Activated naive CD4-positive, alpha-beta T cell treated with anti-CD3 and anti-CD28 coated beads, Interleukin-2, amount 50 U/mL, for 16 hours (primary cell): ENCODE measurements at places on chromosomes 6 and 20.

GRCh38 chr6:167293590-167294091, 2.5 kb downstream of the UNC93A start:
- DNase-seq, result no peak

DNA sequence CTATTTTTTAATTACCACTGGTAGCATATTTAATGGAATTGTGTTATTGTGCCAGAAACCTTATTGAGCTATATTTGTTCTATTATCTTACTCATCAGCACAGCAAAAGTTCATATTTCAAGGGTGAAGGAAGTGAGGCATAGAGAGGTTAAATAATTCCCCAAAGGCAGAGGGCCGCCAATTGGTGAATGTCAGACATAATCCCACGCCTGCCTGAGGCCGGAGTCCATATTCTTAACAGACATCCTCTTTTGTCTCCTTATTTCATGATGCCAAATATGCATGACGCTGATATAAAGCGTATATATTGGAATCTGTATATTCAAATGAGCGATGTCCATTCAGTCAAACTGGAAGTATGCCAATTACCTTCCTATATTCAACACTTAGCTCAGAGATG, 505.0 kb upstream of the SLC35B3 start:
- no peak for DNase-seq

- DNase-seq, result no peak
Measured at GRCh38 chr6:26328265-26328844, 36.6 kb upstream of the BTN3A2 start.

DNA sequence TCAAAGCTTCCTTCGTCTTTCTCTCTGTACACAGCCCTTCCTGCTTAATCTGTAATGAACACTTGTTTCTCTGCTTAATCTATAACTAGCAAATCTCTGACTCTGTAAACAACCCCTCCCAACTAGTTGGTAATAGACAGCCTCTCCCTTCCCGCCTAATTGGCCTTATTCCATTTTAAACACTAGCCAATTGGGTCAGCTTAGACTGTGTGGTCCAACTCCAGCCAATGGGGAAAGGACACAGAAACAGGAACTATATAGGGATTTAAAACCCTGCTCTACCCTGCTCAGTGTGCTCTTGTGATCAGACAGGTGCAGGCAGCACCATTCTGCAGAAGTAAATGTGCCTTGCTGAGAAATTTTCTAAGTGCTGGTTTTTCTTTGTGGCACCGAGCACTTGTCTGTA, 18.5 kb downstream of the CHD6 start:
- DNase-seq, result no peak

- no peak for DNase-seq
Measured at GRCh38 chr6:129785047-129785755, 75.2 kb upstream of the ARHGAP18 start.

GRCh38 chr20:24135781-24136180, 147.2 kb upstream of the GGTLC1 start:
- no peak for DNase-seq

- DNase-seq, result no peak
Measured at GRCh38 chr6:31874836-31875572, 3.8 kb downstream of the SLC44A4 start.

- DNase-seq, result no peak
Measured at GRCh38 chr6:157670466-157671186, 152.4 kb upstream of the SNX9 start.

DNA sequence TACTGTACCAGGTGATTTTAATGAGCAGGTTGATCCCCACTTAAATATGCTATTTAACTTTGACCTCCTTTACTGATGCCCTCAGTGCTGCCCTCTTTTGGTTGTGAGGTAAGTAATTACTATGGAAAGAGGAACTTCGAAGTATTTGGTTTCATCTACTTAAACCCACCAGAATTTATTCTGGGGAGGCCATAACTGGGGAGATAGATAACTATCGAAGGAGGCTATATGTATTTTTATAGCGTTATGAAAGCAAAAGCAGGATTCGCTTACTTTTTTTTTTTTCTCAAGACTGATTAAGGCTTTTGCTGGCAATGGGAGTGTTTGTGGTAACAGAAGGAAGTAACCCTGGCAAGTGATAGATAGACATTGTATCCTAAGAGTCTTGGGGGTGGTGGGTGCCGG, 168.9 kb upstream of the CENPW start:
- no peak for DNase-seq

DNA sequence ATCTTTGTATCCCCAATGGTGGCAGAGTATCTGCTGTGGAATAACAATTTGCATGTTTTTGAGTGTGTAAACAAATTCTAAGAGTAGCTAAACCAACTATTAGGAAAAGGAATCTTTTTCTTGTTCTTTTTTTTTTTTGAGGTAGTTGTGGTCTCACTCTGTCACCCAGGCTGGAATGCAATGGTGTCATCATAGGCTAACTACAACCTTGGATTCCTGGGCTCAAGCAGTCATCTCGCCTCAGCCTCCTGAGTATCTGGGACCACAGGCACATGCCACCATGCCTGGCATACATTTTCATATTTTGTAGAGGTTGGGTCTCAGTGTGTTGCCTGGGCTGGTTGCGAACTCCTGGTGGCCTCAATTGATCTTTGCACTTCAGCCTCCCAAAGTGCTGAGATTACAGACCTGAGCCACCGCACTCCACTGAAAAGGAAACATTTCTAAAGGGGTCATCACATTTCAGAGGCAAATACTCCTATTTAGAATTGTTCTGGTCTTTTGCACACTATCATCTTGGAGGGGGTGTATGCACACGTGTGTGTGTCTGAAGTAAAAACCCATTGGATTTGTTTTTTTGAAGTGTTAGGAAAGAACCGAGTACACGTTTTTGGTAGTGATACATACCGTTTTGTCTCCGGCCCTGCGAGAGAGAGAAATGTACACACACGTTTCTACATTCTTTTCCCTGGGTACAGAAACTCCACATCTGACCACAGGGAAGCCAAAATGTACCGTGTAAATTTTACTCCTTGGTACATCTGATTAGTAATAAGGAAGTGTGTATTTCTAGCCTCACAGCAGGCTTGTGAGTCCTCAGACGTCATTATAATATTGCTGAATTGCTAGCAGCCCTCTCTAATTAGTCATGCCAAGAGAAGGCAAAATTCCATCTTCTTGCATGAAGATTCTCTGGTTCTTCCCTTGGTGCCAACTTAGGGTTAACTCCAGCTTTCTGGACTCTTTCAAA, 183.6 kb downstream of the JARID2 start:
- DNase-seq, result no peak

GRCh38 chr6:149939909-149940671, 1.7 kb upstream of the ULBP2 start:
- no peak for DNase-seq

DNA sequence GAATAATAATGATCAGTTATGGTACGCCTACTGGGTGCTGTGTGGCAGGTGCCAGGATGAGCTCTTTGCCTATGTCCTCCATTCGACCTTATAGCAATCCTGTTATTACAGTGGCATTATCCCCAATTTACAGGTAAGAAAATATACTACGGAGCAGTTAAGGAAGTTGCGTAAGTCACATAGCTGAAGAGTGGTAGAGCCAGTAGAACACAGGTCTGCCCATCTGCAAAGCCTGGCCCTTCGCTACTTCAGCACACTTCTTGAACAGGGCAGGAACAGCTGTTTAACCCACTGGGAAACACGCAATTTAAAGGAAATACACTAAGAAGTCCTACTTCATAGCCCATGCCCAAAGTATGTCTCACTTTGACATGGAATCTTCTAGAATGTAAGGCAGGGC, 91.8 kb downstream of the PXDC1 start:
- DNase-seq, result no peak

- peak; percentile 29 for DNase-seq
Measured at GRCh38 chr6:136647363-136647852, 97.2 kb upstream of the MAP7 start.

DNA sequence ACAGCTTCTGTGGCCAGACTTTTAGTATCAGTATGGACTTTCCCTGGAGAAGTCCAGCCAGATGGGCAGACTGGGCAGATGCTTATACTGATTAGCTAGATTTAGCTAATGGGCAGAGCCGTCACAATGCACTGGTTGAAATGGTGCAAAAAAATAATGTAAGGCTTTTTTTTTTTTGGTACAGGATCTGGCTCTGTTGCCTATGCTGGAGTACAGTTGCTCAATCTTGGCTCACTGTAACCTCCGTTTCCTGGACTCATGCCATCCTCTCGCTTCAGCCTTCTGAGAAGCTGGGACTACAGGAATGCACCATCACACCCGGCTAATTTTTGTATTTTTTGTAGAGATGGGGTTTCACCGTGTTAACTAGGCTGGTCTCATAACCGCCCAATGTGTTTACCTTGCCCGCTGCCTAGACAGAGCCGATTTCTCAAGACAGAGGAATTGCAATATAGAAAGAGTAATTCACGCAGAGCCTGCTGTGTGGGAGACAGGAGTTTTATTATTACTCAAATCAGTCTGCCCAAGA, 16.4 kb upstream of the KIFC1 start:
- no peak for DNase-seq

DNA sequence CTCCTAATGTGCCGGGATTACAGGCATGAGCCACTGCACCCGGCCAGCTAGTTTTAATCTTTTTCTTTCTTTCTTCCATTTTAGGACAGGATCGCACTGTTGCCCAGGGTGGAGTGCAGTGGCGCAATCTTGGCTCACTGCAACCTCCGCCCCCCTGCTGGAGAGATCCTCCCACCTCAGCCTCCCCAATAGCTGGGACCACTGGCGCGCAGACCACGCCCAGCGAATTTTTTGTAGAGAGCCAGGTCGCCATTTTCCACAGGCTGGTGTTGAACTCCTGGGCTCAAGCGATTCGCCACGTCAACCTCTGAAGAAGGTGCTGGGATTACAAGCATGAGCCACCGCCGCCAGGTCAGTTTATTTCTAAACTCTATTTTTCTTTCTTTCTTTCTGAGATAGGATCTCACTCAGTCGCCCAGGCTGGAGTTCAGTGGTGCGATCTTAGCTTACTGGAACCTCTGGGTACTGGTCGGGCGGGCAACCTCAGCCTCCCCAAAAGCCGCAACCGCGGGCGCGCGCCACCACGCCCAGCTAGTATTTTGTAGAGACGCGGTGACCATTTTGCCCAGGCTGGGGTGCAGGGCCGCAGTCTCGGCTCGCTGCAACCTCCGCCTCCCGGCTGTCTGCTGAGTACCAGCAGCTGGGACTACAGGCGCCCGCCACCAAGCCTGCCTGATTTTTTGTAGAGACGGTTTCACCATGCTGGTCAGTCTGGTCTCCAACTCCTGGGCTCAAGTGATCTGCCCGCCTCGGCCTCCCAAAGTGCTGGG, 20.0 kb upstream of the LIN28B start:
- no peak for DNase-seq

GRCh38 chr20:17943343-17943742, 25.3 kb downstream of the SNX5 start:
- DNase-seq, result no peak

- no peak for DNase-seq
Measured at GRCh38 chr20:24638591-24639548, 169.4 kb downstream of the SYNDIG1 start.

- DNase-seq, result no peak
Measured at GRCh38 chr6:167927246-167927645, 70.2 kb upstream of the KIF25 start.
